ENCODE measurements at places on chromosomes 7 and 10.
A peak's percentile ranks its signal among the peaks of the same experiment; 100 is the strongest.

GRCh38 chr7:90222811-90223725 lies 11.5 kb downstream of the STEAP2 start:
- H3K36me3 ChIP-seq: no peaks in the 10 kb centered on the region
- peak; percentile 92 for DNase-seq
- H3K4me1 ChIP-seq: peaks cover 2% of the 10 kb centered on the region
- H3K27ac ChIP-seq: peak overlapping the region; percentile 73

DNA sequence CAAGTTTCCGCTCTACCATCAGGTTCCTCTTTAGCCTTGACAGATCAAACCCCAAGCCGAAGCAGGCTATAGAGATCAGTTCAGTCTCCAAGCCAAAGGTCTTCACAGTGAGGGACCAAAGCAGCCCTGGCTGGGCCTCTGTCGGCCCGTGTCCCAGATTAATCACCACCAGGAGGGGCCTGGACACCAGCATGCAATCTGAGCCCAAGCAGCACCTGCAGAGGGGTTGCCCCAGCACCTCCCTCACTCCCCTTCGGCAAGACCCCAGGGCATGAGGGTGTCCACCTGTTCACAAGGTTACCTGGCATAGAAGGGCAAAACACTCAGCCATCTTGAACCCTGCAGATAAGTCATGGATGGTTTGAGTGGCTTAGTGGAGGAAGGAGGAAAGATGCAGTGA lies 36.0 kb downstream of the FBXW4 start:
- no peaks in the 10 kb centered on the region for H3K4me1 ChIP-seq
- no peaks in the 10 kb centered on the region for H3K27me3 ChIP-seq
- no peak overlapping the region for H3K4me3 ChIP-seq
- no peak overlapping the region for H3K27ac ChIP-seq
- DNase-seq: no peak
- peaks cover 73% of the 10 kb centered on the region for H3K36me3 ChIP-seq

DNA sequence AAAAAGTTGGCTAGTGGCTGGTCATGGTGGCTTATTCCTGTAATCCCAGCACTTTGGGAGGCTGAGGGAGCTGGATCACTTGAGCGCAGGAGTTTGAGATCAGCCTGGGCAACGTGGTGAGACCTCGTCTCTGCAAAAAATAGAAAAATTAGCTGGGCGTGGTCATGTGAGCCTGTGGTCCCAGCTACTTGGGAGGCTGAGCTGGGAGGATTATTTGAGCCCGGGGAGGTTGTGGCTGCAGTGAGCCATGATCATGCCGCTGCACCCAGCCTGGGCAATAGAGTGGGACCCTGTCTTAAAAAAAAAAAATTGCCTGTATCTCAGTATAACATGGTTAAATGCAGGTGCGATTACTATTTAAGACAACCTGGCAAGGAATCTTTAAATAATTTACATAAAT lies 61.0 kb downstream of the ADD3 start:
- no peak overlapping the region for H3K27ac ChIP-seq
- no peak overlapping the region for H3K4me3 ChIP-seq
- no peaks in the 10 kb centered on the region for H3K36me3 ChIP-seq
- DNase-seq: no peak
- no peaks in the 10 kb centered on the region for H3K27me3 ChIP-seq

DNA sequence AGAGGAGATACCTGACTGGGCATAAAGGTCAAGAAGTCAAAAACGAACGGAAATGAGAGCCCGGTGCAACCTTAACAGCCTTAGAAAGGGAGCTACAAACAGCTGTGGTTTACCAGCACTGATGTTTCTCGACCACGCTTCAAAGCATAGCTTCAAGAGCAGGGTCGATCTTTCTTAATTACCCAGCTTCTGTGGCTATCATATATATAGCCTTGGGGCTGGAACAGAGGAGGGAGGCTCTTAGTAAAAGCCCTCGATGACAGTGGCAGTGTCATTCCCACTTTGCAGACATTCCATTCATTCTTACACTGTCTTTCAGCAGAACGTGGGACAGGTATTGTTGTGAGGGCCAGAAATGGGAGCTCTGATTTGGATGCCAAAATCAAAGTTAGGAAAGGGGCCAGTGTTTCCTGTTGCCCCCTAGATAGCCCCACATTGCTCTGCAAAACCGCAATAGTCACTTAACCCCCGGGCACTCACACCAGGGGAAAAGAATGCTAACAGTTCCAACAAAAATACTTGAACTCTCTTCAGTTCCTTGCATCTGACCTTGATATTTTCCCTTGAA lies 141.5 kb downstream of the MTPAP start:
- H3K27ac ChIP-seq: no peak overlapping the region
- no peak overlapping the region for H3K4me3 ChIP-seq
- no peaks in the 10 kb centered on the region for H3K27me3 ChIP-seq
- DNase-seq: no peak
- H3K4me1 ChIP-seq: no peaks in the 10 kb centered on the region

- H3K4me1 ChIP-seq: peaks cover 7% of the 10 kb centered on the region
- no peak overlapping the region for H3K4me3 ChIP-seq
Measured at GRCh38 chr7:90773269-90773668, 177.1 kb downstream of the CDK14 start.

DNA sequence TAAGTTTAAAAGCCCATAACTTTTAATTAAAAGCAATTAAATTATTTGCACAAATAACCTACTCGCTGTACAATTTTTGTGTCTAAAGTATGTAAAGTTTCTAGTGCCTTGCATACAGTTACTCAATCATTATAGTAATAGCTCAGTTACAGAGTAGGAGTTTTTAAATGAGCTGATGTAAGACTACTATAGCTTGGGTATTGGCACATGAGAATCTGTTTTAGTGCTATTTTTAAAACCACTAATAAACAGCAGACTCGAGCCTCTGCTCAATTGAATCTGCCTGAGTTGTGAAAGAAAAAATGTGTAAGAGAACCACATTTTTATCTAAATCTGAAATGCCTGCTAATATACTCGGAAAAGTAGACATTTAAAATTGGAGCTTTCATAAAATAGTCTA lies 31.1 kb downstream of the CTNNA3 start:
- no peaks in the 10 kb centered on the region for H3K4me1 ChIP-seq
- peak overlapping the region; percentile 25 for H3K4me3 ChIP-seq
- H3K27me3 ChIP-seq: no peaks in the 10 kb centered on the region
- no peaks in the 10 kb centered on the region for H3K36me3 ChIP-seq

GRCh38 chr10:100735337-100736143 lies 9.8 kb upstream of the PAX2 start:
- no peaks in the 10 kb centered on the region for H3K36me3 ChIP-seq
- H3K27ac ChIP-seq: no peak overlapping the region
- no peak for DNase-seq
- H3K4me1 ChIP-seq: peaks cover 35% of the 10 kb centered on the region

GRCh38 chr7:26789481-26790184 lies 74.8 kb downstream of the SKAP2 start:
- no peaks in the 10 kb centered on the region for H3K27me3 ChIP-seq
- H3K4me1 ChIP-seq: no peaks in the 10 kb centered on the region
- no peak overlapping the region for H3K27ac ChIP-seq

- DNase-seq: no peak
- no peak overlapping the region for H3K27ac ChIP-seq
- no peaks in the 10 kb centered on the region for H3K27me3 ChIP-seq
- H3K36me3 ChIP-seq: peaks cover 13% of the 10 kb centered on the region
- no peaks in the 10 kb centered on the region for H3K4me1 ChIP-seq
- H3K4me3 ChIP-seq: no peak overlapping the region
Measured at GRCh38 chr10:114142018-114142417, 32.0 kb downstream of the CCDC186 start.

All from muscle of leg (tissue), 16 donors.